ENCODE measurements at places on chromosomes 5 and 9.

GRCh38 chr5:149147676-149148075 is 6.4 kb downstream of the ABLIM3 start:
- DNase-seq = no peak

DNA sequence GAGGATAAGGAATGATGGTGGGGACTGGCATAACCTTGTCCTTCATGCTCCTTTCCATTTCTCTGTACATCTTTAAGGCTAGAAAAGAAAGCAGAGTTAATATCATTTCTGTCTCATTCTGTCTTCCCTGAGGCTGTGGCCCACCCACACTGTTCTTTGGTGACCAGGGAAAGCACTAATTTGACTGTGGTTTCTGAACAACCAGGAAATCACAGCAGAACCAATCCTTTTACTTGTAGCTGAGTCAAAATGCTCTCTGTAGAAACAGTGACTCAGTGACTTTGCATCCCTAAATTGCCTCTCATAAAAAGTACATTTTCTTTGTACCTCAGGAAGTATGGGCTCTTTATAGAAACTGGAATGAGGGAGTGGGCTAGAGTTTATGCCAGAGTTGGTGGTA is 28.1 kb downstream of the IL33 start:
- DNase-seq = no peak

DNA sequence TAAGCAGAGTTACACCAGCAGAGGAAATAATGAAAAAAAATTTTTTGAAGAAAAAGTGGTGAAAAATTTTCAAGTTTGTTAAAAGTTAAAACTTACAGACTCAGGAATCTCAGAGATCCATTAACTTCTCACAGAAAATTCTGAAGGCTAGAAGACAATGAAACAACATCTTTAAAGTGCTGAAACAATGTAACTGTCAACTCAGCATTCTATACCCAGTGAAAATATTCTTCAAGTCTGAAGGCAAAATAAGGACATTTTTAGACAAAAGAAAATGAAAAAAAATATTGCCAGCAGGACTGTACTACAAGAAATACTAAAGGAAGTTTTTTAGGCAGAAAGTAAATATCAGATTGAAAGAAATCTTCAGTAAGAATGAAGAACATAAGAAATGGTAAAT is 36.7 kb upstream of the RGMB start:
- no peak for DNase-seq

DNA sequence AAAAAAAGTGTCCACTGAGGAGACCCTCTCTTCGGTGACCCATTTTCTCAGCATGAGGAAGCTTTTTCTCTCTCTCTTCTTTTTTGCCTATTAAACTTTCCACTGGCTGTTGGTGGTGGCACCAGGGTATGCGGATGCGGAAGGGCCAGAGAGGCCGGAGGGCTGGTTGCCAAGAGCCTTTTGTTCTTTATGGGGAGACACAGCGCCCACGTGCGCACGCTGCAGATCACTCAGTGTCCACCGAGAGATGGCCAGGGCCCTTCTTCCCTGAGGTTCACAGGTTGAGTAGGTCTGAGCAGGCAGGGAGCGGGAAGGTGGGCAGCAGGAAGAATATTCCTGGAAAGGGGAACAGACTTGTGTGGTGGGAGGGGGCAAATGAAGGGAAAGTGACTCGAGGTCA is 69.1 kb downstream of the STK10 start:
- DNase-seq = no peak

DNA sequence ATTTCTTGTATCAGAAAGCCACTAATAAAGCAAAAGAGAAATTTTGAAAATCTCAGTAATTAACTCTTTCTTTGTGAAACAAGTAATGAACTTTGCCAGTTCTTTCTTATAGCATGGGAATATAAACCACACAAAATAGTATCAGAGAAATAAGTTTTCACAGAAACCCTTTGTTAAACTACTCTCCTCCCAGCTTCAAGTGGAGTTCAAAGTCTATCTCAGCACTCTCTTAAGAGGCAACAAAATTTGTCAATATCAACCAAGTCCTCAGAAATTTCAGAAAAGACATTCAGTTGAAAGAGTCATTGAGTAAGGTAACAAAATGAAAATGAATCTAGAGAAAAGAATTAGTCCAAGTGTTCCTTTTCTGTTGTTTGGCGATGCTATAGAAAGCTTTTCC is 89.3 kb downstream of the NTRK2 start:
- DNase-seq = no peak

Measured in activated T-helper 1 cell treated with Interleukin-2 at 50 U/mL for 16 hours (primary cell).